GM23338 (cell line): ENCODE measurements at places on chromosomes 4 and X. TPM values are rescaled to one million over a fixed set of nuclear protein-coding genes. Genes with fewer than 3 reads are reported as not detected.

Gene MTTP
- total RNA-seq = 0.14 TPM in 1 of 2 replicates, not detected in the other

DNA sequence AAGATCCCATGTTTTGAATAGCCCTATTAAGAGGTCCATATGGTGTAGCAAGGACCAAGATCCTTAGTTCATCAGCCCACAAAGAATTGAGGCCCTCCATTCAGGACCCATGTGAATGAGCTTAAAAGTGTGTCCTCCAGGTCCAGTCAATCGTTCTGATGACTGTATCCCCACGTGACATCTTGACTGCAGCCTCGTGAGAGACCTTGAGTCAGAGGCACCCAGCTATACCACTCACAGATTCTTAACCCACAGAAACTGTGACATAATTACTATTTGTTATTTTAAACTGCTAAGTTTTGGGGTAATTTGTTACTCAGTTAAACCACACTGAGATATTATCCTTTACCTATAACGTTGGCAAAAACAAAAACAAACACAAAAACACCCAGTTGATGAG lies 62.4 kb downstream of the ZNF182 start:
- DNase-seq = no peak

DNA sequence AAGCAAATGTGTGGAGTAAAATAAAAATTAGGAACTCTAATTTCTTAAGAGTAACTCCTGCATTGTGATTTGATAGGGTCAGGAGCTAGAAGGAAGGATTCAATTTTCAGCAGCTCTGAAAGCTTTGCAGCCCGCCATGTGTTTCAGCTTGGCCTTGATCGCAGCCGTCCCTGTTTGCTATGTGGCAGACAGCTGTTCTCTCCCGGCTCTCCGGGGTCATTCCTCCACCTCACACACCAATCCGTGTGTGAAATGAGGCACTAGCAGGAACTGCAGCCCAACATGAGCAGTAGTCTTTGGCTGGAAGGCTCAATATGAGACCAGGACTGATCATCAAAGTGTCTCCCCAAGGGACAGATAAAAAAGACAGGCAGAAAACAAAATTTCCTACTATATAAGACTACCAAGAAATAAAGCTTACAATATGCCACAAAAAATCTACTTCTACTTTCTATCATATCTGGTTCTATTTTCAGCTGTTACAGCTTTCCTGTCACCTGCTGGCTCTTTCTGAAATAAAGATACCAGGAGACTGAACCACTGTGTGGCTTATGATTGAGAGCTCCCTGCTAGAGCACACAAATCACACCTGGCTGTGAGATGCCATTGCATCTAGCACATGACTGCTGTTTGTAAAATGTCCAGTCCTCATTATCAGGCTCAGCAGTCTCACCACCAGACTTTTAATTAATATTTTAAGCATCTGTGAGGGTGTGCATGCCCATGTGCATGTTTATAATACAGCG lies 44.1 kb upstream of the SEC24B start:
- peak; percentile 33 for DNase-seq

DNA sequence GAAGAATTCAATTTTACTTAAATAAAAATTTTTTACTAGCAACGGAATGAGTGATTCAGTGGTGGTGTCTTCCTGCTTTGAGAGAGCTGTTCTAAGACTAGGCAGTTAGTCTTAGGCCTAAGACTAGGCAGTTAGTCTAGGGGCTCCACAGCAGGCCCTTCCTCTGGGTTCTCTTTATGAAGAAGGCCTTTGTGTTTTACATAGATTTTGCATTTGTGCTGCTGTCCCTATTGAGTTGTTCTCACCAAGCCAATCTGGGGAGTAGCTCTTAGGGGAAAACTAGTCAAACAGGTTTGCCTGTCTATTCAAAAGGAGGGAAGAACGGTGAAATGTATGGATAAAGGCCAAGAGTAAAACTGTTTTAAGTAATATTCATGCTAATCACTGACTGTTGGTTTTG lies 7.6 kb downstream of the UGT8 start:
- peak; percentile 93 for DNase-seq

DNA sequence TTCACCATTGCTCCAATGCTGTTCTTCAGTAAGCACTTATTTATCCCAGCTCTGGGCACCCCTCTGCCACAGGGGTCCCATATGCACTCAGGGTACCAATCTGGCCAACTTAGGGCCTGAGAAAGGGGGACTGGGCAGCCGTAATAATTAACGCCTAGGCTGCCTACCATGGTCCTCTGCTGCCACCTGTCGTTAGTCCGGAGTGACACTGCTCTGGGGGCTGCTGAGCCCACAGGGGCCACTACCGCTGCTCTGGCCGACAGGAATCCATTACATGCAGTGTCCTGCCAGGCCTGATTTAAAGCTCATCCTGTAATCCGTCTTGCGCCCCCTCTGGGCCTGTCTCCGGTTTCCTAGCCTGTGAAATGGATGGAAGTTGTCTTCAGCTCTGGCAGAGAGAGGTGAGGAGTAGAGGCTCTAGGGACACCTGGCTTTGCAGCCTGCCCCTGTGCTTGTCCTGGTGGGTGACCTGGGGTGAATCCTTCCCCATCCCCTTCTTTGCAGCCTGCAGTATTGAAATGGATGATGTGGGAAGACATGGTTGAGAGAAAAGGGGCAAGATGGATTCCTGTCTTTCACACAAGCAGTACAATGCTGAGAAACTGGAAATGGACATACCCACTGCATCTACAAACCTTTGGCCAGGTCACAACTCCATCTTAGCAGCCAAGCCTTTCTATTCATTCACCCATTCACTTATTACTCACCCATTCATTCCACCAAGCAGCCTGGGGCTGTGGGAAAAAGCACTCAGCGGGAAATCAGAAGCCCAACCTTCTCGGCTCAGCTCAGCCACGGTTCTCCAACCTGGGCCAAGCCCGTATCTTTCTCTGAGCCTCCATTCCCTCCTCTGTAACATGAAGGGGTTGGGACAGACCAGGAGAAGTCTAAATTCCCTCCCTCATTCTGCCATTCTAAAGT lies 116.3 kb upstream of the NALF2 start:
- peak; percentile 90 for DNase-seq

DNA sequence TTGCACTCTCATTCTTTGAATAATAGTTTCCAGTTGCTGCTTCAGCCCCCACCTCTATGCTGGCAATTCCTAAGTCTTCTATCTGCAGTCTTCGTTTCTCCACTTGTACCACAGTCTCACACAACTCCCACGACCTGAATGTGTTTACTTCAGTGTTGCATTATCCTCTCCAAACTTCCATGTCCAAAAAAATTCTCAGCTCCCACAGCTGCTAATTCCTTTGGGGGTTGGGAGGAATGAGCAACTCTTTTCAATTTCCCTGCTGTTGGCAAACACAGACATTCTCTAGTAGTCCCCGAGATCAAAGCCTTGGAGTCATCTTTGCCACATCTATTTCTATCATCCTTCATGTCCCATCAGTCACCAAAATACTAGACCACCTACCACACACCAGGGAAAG lies 14.4 kb upstream of the CDS1 start:
- no peak for DNase-seq
